ENCODE measurements at places on chromosomes 3 and 15. TPM values are rescaled to one million over a fixed set of nuclear protein-coding genes. Genes with fewer than 3 reads are reported as not detected.

GRCh38 chr15:52262364-52262763, 33.2 kb downstream of the MYO5C start:
- H3K4me3 ChIP-seq, result no peak overlapping the region
- peak overlapping the region; percentile 56 for H3K27ac ChIP-seq
- H3K36me3 ChIP-seq, result no peaks in the 10 kb centered on the region
- no peak for DNase-seq
- H3K4me1 ChIP-seq, result peaks cover 20% of the 10 kb centered on the region
- H3K27me3 ChIP-seq, result no peaks in the 10 kb centered on the region

DNA sequence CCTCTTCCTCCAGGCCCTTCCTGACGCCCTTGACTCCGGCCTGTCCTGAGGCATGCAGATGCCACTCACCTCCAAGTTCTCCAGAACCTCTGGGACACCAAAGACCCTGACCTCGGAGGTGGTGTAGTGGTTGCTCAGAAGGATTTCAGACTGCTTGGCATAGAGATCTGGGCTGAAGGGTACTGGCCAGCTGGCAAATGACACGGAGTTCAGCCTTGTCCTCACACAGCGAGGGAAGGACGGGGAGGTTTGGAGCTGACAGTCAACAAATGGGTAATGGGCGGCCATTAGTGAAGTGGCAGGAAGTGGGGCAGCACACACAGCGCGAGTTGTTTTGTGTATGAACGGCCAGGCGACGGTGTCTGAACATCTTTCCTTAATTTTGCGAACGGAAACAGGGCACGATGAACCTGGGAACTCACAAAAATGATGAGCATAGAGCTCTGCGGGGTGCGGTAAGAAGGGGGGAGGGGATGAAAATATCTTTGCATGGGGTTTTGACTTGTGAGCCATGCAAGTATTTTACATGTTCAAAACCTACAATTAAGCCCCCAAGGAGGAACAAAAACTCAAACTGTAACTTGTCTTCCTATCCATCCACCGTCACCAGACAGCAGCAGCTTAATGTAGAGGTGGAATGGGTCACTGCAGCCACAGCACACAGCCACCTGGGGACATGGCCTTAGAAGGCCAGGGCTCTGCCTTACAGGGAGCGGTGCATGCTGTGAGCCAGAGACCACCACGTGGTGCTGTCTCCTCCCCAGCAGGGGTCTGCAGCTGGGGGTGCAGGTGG, 43.6 kb upstream of the RPL32 start:
- DNase-seq, result peak; percentile 53
- no peaks in the 10 kb centered on the region for H3K27me3 ChIP-seq
- peaks cover 45% of the 10 kb centered on the region for H3K4me1 ChIP-seq
- H3K4me3 ChIP-seq, result peak overlapping the region; percentile 15

- no peaks in the 10 kb centered on the region for H3K36me3 ChIP-seq
- H3K27me3 ChIP-seq, result no peaks in the 10 kb centered on the region
- no peak for DNase-seq
- H3K4me3 ChIP-seq, result no peak overlapping the region
Observed at GRCh38 chr15:55909036-55909811, 84.2 kb downstream of the NEDD4 start.

DNA sequence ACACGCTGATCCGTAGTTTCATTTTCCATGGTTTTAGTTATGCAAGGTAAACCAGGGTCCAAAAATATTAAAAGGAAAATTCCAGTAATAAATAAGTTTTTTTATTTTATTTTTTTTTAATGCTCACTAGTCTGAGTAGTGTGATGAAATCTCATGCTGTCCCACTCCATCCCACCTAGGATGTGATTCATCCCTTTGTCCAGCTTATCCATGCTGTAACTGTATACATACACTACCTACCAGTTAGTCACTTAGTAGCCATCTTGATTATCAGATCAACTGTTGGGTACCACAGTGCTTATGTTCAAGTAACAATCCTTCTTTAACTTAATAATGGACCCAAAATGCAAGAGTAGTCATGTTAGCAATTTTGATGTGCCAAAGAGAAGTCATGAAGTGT, 75.2 kb downstream of the ESYT3 start:
- H3K4me1 ChIP-seq, result no peaks in the 10 kb centered on the region
- no peak overlapping the region for H3K27ac ChIP-seq
- H3K27me3 ChIP-seq, result no peaks in the 10 kb centered on the region
- H3K36me3 ChIP-seq, result no peaks in the 10 kb centered on the region
- DNase-seq, result no peak

DNA sequence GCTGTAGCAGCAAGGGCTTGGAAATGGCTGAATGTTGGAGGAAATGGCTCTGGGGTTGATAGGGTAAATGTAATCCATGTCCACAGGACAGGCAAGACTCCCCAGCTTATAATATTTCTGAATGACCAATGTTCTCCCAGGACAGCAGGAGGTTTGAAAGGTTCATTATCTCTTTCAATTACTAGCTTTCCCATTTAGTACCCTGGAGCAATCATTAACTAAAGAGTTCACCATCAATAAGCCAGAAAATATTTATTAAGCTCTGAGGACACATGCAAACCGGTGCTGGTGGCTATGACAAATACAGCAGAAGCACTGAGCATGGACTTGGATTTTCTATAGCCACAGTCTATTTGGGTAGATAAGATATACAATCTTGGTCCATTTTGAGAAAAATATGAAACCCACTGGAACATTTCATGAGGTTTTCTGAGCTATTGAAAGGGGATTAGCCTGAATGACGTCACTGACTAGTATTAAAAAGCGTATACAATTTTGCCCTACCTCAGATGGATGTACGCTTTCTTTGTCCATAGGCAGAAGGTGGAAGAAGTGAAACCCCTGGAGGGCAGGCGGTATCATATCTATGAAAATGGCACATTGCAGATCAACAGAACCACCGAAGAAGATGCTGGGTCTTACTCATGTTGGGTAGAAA, 166.2 kb downstream of the CHL1 start:
- H3K4me3 ChIP-seq, result no peak overlapping the region
- H3K27ac ChIP-seq, result no peak overlapping the region
- no peak for DNase-seq
- H3K27me3 ChIP-seq, result no peaks in the 10 kb centered on the region
- H3K4me1 ChIP-seq, result peaks cover 14% of the 10 kb centered on the region

EMC7 gene
- 28.8 TPM for total RNA-seq

CCR4 gene
- 0.12 TPM for total RNA-seq

GPR149 gene
- total RNA-seq, result not detected
